ENCODE measurements at places on chromosomes 5 and 9.

DNA sequence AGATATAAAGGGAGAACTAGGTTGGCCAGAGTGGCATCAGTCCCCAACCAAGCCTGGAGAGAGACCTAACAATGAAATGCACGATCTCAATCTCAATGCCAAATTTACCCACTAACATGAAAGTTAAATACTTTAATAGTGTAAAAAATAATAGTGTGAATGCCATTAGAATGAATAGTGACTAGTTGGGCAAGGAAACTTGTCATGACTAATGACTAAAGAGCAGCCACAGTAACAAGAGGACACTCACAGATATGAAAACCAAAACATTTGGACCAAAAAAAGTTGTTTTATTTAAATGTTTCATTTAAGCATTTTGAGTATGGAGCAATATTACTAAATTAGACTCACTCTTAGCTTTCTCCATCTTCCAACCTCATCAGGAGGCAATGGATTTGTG, 1853.8 kb downstream of the EFNA5 start:
- DNase-seq = no peak

DNA sequence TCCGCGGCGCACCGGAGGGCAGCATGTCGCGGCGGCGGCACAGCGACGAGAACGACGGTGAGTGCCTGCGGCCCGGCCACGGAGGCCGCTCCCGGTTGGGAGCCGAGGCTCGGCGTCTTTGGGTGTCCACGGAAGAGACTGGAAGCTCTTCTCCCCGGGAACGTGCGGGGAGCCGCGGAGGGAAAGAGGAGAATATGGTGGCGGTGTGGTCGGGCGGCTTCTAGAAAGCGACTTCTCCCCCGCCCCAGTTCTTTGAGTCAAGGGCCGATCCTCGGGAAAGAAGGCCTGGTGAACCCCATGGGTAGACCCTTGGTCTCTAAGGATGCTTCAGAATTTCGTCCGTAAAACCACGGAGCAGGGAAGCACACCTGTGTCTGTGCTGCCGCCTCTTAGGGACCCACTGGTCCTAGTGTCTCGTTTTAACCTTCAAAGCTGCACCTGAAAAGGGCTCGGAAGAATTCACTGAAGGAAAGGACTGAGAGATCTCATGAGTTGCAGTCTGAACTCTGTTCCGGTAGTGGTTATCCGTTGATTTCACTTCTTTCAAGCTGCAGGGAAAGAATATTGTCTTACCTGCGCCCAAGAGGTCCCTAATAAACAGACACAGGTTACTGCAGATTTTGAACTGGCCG, 354 bp downstream of the NCBP1 start:
- no peak for DNase-seq

GRCh38 chr5:43150748-43151147, 30.0 kb downstream of the ZNF131 start:
- no peak for DNase-seq

- peak; percentile 73 for DNase-seq
Measured at GRCh38 chr5:136212252-136212721, 19.3 kb upstream of the SMIM32 start.

DNA sequence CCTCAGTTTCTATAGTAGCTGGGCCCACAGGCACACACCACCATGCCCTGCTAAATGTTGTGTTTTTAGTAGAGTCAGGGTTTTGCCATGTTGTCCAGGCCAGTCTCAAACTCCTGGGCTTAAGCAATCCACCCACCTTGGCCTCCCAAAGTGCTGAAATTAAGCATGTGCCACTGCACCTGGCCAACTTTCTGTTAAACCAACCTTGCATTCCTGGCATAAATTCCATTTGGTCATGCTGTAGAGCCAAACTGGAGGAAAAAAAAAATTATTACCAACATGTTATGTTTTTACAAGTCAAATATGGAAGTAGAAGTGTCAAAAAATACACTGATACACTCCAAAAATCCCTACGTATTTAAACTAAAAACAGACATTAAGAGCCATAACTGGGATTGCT, 54.1 kb downstream of the ERMP1 start:
- no peak for DNase-seq

DNA sequence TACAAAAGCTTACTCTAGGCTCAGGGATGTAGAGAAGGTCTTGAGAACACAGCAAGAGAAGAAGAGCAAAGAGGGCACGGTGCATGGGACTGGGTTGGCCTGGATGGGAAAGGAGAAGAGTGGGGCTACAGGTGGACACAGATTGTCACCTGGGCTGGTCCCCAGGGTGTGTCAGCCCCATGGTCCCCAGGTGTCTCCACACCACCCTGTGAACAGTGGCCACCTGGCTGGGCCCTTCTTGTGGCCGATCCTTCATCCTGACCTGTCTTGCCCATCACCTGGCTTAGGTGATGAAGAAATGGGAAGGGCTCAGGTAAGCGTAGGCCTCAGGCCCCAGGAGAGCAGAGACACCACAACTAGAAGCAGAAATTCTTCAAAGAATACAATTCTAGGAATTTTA, 188.9 kb downstream of the TENT4A start:
- DNase-seq = no peak

DNA sequence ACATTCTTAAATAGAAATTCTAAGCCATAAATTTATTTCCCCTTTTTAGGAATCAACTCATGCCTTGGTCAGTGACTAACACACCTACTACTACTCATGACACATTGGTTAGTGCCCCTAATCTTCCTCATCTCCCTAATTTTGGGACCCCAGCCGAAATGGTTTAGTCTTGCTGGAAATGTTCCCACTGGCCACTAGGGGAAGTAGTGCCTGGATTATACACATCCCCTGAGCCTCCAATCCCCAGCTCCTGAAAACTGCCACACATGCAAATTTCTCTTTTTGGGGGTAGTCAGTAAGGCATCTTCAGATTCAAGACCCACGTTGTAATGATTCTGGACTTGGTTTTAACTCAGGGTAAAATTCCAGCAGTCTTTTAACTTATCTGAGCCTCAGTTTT, 79.8 kb downstream of the HSD17B3 start:
- peak; percentile 26 for DNase-seq

GRCh38 chr9:122767817-122768216, 20.9 kb upstream of the OR5C1 start:
- no peak for DNase-seq

GRCh38 chr5:1013948-1014301, 5.3 kb downstream of the NKD2 start:
- DNase-seq = no peak

GRCh38 chr9:96014078-96014477, 138.6 kb downstream of the ERCC6L2 start:
- no peak for DNase-seq

- DNase-seq = no peak
Measured at GRCh38 chr5:180135967-180136629, 64.5 kb upstream of the RNF130 start.

- DNase-seq = no peak
Measured at GRCh38 chr9:31840702-31841101, 543.7 kb upstream of the ACO1 start.

DNA sequence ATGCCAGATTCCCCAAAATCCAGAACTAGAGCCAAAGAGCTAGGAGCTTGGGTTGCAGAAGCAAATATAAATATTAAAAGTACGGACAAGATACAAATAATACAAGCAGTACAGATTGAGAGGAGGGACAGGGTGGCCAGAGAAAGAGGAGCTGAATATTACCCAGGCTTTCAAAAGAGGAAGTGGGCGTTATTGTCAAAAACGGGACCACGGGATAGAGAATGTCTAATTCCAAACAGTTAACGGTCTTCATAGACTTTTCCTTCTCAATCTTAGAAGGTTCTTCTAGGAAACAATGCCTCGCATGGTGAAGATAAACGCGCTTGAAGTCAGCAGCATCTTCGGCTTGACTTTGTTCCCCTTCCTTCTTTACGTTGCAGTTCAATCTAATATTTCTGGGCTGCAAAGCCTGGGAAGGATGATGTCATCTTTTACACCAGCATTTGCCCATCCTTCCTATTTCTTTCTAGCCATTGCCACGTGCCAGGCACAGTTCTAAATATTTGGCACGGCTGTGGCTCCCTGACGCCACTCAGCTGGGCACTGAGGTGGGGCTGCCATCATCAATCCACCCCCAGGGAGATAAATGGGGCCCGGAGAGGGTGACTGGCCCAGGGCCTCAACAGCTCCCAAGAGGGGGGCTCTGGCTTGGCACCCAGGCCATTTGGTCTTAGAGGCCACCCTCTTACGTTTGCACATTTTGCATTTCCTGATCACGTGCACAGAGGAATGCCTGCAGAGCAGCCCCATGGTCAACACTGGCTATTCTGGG, 16.3 kb upstream of the OLFM1 start:
- no peak for DNase-seq

Data from neural progenitor cell (in vitro differentiated cells).